ENCODE measurements at places on chromosomes 1 and 21. TPM values are rescaled to one million over a fixed set of nuclear protein-coding genes. Genes with fewer than 3 reads are reported as not detected.

GRCh38 chr1:207051191-207051943, at the start of gene YOD1:
Gene YOD1 (minus strand): TSS chr1:207051208. CDS start chr1:207051030, 178 bp downstream.
- H3K4me3 ChIP-seq: peak within 1 kb of the TSS; percentile 92
- H3K36me3 ChIP-seq: peaks cover 37% of the 10 kb centered on the region
- DNase-seq: peak; percentile 25
- H3K27ac ChIP-seq: peak within 1 kb of the TSS; percentile 94

GRCh38 chr1:5976231-5976630, 16.0 kb downstream of the NPHP4 start:
- H3K27ac ChIP-seq: no peak overlapping the region
- no peak overlapping the region for H3K4me3 ChIP-seq
- no peak for DNase-seq
- peaks cover 7% of the 10 kb centered on the region for H3K4me1 ChIP-seq

DNA sequence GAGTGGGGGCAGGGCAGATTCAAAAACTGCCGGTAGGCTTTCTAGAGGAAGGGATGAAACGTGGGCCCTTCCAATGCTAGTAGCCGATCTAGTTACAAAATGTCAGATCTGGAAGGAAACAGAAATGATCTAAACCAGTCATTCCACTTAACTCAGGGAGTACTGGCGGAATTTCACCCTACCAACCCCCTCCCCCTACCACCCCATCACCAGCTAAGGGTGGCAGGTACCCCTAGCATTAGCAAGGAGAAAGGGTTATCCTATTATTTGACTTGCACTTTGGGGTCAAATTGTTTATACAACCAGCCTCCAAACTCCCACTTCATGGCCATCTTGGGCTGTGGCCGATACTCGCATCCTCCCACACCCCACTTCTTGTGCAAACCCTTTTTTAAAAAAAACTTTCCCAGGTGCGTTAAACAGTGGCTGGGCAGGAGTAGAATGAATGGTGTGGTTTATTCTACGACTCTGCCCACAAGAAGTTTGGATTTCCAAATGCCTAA, 644 bp upstream of the MRPL24 start:
- H3K36me3 ChIP-seq: peaks cover 79% of the 10 kb centered on the region
- H3K27me3 ChIP-seq: no peaks in the 10 kb centered on the region
- peaks cover 32% of the 10 kb centered on the region for H3K4me1 ChIP-seq

The GLMP gene
- total RNA-seq: 22.7 TPM

All from K562 (cell line).